ENCODE measurements at places on chromosomes 6 and 20.
A peak's percentile ranks its signal among the peaks of the same experiment; 100 is the strongest.

GRCh38 chr6:118571121-118571520, 23.0 kb downstream of the PLN start:
- DNase-seq, result no peak

- no peak for DNase-seq
Observed at GRCh38 chr6:78268591-78269452, 598.5 kb upstream of the IRAK1BP1 start.

- no peak for DNase-seq
Observed at GRCh38 chr6:112015725-112016124, 38.2 kb upstream of the CCN6 start.

DNA sequence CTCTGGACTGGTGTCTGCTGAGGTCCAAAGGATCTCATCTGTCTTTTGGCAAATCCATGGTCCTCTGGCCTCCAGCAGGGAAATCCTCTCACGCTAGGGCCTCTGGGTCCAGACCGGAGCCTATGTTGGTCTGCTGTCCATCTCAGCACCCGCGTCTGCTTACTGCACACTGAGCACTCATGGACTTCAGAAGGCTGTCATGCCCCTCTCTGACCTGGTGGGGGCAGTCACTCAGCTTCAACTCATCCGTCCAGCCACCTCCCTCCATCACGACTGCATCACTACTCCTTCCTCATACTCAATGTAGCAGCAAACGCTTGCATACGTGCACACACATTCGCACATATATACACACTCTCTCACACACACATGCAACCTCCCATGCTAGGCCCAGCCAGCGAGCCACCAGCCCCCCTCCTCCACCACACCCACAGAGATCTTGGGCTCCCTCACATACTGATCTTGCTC, 33.3 kb downstream of the GABRR2 start:
- DNase-seq, result peak; percentile 43

All from hepatic stellate cell (primary cell).